ENCODE measurements at places on chromosomes 13 and 19. TPM values are rescaled to one million over a fixed set of nuclear protein-coding genes. Genes with fewer than 3 reads are reported as not detected.

ALDH16A1 gene
- 43.7 TPM for total RNA-seq

CD33 gene
- total RNA-seq: 0.65 TPM

HMG20B gene
- 78.5 TPM for total RNA-seq

DNA sequence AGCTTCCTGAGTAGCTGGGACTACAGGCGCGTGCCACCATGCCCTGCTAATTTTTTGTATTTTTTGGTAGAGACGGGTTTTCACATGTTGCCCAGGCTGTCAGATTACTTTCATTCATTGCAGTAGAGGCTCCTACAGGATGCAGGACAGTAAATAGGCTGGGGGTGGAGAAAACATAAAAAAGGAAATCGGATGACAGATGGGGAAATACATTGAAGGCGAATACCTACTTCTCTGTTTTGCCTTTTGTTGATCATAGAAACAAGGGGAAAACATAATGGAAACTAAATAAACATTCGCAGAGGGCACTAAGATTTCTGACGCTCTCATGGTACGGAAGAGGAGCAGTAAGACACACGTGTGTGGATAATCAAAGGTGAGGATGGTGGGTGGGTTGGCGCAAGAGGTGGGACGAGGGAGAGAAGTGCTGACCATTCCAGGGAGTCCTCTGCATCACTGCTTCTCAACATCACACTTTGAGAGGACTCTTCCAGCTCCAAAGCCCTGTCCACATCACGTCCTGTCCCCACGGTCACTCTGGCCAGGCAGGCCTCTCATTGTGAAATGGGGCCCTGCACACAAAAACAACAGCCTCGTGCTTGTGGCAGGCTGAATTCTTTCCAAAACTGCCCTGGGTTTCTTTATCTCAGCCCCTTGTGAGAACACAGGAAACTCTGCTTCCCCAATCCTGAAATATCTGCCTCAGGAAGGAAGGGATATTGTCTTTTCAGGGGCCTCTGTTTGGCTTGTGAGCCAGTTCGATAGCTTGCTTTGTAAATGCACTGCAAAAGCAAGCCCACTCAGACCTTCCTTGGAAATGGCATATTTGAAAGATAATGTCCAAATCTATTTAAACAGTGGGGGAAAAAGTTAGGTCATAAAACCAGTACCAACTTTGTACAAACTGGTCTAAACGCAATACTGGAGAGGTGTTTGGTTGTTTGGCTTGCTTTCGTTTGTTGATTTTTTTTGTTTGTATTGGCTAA lies 188.5 kb downstream of the FOXO1 start:
- peaks cover 25% of the 10 kb centered on the region for H3K4me1 ChIP-seq
- no peak overlapping the region for H3K27ac ChIP-seq
- DNase-seq: no peak
- H3K4me3 ChIP-seq: no peak overlapping the region
- H3K36me3 ChIP-seq: no peaks in the 10 kb centered on the region

DNA sequence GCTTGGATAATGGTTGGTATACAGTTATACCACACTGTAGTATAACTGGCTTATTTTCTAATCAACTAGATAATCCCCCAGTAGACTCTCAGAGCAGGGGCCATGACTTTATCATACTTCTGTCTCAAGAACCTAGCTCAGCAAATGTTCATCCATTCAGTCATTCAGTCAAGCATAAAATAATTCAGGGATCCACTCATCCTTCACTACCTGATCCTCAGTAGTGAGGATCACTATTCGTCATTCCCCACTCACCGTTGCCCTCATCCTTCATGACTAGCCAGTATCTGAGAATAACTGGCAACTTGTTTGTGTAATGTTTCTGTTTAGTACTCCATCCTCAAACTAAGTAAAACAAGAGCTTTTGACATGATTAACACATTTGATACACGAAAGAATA lies 77.6 kb downstream of the TSC22D1 start:
- no peaks in the 10 kb centered on the region for H3K27me3 ChIP-seq
- no peak for DNase-seq
- H3K4me3 ChIP-seq: no peak overlapping the region
- no peak overlapping the region for H3K27ac ChIP-seq
- H3K36me3 ChIP-seq: peaks cover 9% of the 10 kb centered on the region

- peak overlapping the region; percentile 90 for H3K4me3 ChIP-seq
- peak; percentile 64 for DNase-seq
- H3K36me3 ChIP-seq: peaks cover 36% of the 10 kb centered on the region
- no peaks in the 10 kb centered on the region for H3K27me3 ChIP-seq
- H3K4me1 ChIP-seq: peaks cover 39% of the 10 kb centered on the region
Measured at GRCh38 chr19:10654610-10655456, 687 bp downstream of the ILF3 start.

- no peaks in the 10 kb centered on the region for H3K36me3 ChIP-seq
- DNase-seq: no peak
- no peaks in the 10 kb centered on the region for H3K27me3 ChIP-seq
- H3K27ac ChIP-seq: no peak overlapping the region
Measured at GRCh38 chr13:20392530-20392929, 133.1 kb downstream of the CRYL1 start.

GRCh38 chr13:21347753-21348318 lies 111.3 kb downstream of the ZDHHC20 start:
- H3K4me1 ChIP-seq: peaks cover 20% of the 10 kb centered on the region
- H3K36me3 ChIP-seq: no peaks in the 10 kb centered on the region
- DNase-seq: no peak
- no peak overlapping the region for H3K27ac ChIP-seq
- H3K27me3 ChIP-seq: no peaks in the 10 kb centered on the region
- H3K4me3 ChIP-seq: no peak overlapping the region

GRCh38 chr13:37960427-37960826 lies 90.9 kb upstream of the TRPC4 start:
- H3K36me3 ChIP-seq: no peaks in the 10 kb centered on the region
- H3K4me1 ChIP-seq: no peaks in the 10 kb centered on the region
- H3K4me3 ChIP-seq: no peak overlapping the region
- H3K27ac ChIP-seq: no peak overlapping the region
- DNase-seq: no peak

- H3K4me3 ChIP-seq: no peak overlapping the region
- H3K4me1 ChIP-seq: no peaks in the 10 kb centered on the region
- no peak for DNase-seq
Measured at GRCh38 chr13:101003566-101003965, 329.0 kb upstream of the TMTC4 start.

DNA sequence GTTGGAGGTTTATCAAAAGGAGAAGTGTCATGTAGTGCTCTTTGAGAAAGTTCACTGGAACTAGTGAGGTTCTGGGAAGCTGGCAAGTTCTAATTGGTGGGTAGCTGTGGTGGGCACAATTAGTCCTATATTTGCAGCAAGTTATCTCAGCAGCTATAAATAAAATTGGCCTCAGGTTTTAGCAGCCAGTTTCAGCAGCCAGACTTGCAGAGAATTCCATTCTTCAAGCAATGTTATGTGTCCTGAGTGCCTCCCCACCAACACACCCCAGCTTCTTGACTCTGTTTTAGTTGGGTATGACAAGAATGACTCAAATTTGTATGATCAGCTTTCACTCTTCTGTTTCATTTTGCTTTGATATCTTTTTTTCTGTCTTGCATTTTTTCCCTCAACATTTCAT lies 4.7 kb downstream of the IFT88 start:
- DNase-seq: peak; percentile 16
- peaks cover 18% of the 10 kb centered on the region for H3K4me1 ChIP-seq
- H3K27me3 ChIP-seq: no peaks in the 10 kb centered on the region
- peaks cover 10% of the 10 kb centered on the region for H3K36me3 ChIP-seq

- H3K27me3 ChIP-seq: no peaks in the 10 kb centered on the region
- H3K4me1 ChIP-seq: peaks cover 13% of the 10 kb centered on the region
- H3K27ac ChIP-seq: no peak overlapping the region
- DNase-seq: no peak
Measured at GRCh38 chr19:17415121-17415520, 4.7 kb upstream of the MVB12A start.

- no peak for DNase-seq
- no peak overlapping the region for H3K27ac ChIP-seq
Measured at GRCh38 chr13:29706923-29707322, 111.4 kb upstream of the SLC7A1 start.

DNA sequence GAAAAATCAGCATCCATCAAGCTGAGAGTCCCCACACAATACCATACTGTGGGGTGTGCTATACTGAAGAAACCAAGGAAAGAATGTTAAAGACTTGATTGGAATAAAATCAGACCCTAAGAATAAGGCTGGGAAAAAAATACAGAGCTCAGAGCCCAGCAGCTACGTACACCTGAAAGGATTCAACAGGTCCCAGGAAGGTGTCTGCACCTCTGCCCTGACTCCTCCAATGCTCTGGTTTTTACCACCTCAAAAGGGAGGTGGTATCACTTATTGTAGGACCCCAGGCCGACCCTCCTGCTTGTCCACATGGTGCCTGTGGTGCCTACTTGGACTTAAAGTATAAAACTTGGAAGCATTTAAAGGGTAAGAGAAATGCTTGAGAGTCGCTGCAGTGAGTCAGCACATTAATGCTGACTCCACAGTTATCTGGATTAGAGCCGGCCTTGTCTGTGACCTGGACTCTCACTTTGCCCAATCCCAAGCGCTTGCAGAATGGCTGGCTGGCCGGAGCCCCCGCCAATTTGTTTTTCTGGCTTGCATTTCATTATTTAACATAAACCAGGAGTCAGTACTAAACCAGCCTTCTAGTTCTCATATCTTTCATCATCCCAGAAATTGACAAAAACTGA lies 110.1 kb downstream of the FGF14 start:
- no peaks in the 10 kb centered on the region for H3K36me3 ChIP-seq
- H3K4me3 ChIP-seq: no peak overlapping the region
- H3K4me1 ChIP-seq: no peaks in the 10 kb centered on the region
- H3K27me3 ChIP-seq: peaks cover 2% of the 10 kb centered on the region
- no peak for DNase-seq
